ENCODE measurements at places on chromosomes 16 and 17.

- DNase-seq: no peak
These were observed 1.2 kb downstream of the OR1F1 start for GRCh38 chr16:3188925-3189825.

GRCh38 chr16:67190448-67191399, 788 bp upstream of the EXOC3L1 start:
- no peak for DNase-seq

DNA sequence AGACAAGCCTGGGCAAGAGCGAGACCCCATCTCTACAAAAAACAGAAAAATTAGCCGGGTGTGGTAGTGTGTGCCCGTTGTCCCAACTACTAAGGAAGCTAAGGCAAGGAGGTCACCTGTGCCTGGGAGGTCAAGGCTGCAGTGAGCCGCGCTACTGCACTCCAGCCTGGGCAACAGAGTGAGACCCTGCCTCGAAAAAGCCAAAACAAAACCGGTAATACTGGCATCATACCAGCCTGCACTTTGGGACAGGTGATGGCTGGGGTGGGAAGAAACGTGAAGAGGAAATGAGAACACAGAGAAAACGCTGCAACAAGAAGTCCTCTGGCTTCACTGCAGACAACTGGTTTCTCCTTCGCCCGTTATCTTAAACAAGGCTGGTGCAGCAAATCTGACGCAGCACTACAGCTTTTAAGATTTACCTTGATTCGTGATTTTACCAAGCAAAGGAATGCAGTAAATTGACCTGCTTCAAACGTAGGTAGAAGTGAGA, 725 bp upstream of the CASC3 start:
- no peak for DNase-seq

DNA sequence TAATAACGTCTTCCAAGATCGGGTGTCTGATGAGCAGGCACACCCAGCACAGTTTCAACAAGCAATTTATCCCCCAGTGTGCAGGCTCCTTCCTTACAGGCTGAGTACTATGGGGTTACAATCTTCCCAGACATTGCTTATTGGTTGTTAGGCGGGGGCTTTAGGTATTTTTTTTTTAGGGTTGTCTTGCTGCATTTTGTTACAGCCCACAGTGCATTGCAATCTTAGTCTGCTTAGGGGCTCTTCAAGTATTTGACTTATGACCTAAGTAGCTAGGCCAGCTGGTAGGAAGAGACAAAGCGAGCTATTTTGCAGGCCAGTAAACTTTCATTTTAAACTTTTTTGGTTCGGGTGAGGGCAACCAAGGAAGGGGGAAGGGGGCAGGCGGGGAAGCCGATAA, 5.8 kb downstream of the PLD6 start:
- DNase-seq: no peak

DNA sequence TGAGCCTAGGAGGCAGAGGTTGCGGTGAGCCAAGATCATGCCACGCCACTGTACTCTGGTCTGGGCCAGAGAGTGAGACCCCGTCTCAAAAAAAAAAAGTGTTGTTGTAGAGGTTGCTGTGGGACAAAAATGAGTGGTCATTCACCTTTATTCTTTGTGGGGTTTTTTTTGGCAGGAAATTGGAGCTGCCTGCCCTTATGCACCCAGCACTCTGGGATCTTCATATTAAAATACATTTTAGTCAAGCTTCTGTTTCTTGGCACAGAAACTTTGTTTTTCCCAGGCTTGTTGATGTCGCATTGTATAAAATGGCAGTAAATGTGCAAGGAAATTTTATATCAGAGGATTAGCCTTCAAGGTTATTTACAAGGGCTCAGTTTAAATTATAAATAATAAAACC, 174.3 kb downstream of the FTO start:
- DNase-seq: no peak

- DNase-seq: no peak
These were observed 112.4 kb downstream of the XYLT1 start for GRCh38 chr16:17358355-17358754.
